ENCODE measurements at places on chromosomes 3 and 15. TPM values are rescaled to one million over a fixed set of nuclear protein-coding genes. Genes with fewer than 3 reads are reported as not detected.

P2RY12 gene
- not detected for total RNA-seq

COL8A1 gene
- not detected for total RNA-seq

FGF12 gene
- total RNA-seq, result not detected

CNTN6 gene
- not detected for total RNA-seq

PRR20G gene
- total RNA-seq, result not detected

GOLGA6L26 gene
- total RNA-seq, result not detected

Measured in CD4-positive, alpha-beta T cell (primary cell).